ENCODE measurements at places on chromosomes 6 and 20.

DNA sequence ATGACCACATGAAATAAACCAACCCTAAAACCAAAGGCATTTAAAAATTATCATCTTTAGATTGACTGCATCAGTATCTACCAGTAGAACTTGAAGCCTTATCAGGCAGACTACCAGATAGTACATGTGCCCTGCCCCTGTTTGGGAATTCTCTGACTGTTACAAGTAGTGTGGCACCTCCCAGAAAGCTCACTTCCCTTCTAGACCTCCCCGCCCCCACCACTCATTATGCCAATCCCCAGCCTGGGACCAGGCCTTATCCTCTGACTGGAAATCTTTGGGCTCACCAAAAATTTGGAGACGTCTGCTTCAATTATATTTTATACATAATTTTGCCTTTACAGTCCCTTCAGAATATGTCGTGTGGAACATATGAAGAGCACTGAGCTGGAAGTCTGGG, 155.6 kb downstream of the TFAP2B start:
- no peak for DNase-seq

GRCh38 chr6:122775975-122776374, 3.5 kb upstream of the FABP7 start:
- no peak for DNase-seq

DNA sequence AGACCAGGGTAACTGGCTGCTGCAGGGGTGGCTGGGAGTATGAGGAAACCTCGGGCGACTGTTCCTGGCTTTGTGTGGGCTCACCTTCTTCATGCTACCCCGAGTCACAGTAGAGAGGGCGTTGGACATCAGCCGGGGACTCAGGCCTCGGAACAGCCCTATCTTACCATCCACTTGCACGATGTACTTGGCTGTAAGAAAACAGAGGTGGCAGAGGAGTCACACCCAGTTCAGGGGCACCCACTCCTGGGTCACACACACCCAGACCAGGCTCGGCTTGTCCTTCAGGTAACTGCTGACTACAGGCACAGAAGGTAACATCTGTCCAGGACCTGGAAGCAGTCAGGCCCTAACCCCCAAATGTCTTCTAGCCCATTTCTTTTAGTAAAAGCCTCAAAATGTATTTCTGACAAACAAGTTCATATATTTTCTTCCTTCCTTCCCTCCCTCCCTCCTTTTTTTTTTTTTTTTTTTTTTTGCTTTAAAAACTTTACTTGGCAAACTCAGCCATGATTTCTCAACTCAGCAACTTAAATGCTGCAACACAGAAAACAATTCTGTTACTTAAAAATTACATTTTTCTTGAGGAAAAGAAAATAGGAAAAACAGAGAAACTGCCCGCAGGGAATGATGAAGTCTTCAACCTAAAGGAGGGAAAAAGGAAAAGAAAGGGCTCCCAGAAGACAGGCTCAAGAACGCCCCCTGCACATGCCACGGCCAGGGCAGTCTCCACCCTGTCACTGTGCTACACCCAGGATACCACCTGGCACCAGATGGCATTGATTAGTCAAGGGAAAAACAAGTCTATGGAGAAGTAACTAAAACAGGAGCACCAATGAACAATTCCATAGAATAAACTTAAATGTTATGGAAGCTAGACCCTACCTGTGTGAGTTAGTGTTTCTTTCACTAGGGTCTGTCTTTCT, 7.3 kb downstream of the MTCH1 start:
- no peak for DNase-seq

DNA sequence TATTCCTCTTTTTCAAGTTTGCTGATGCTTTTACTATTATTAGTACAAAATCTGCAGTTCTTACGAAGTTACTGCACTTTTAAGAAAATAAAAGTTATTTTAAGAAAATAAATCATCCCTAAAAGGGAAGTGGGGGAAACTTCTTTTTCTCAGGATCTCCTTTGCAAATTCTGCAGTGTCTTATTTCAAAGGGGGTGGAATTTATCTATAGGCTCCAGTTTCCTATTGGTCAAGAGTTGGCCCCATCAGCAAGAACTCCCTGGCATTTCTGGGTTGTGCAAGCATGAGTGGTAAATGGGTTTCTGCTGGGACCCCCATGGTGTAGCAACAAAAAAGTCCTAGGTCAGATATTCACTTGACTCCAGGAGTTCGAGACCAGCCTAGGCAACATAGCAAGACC, 136.3 kb upstream of the PRDM1 start:
- no peak for DNase-seq

GRCh38 chr6:132357120-132357519, 44.2 kb downstream of the MOXD1 start:
- peak; percentile 29 for DNase-seq

GRCh38 chr6:111802015-111802414, 71.2 kb downstream of the FYN start:
- no peak for DNase-seq
